ENCODE measurements at places on chromosomes 2 and 18. TPM values are rescaled to one million over a fixed set of nuclear protein-coding genes. Genes with fewer than 3 reads are reported as not detected.

The HES6 gene
- total RNA-seq = 13.9 TPM

The DIPK1C gene
- total RNA-seq = not detected

The ANKRD36B gene
- 3.8 TPM for total RNA-seq

The COL6A3 gene
- total RNA-seq = 0.09 TPM

The ABCG8 gene
- total RNA-seq = not detected

The INHA gene
- total RNA-seq = 0.51 TPM

The ANKRD44 gene
- total RNA-seq = 2.5 TPM

The PHLPP1 gene
- 5.6 TPM for total RNA-seq

The TRABD2A gene
- total RNA-seq = 10.1 TPM

The SCYGR4 gene
- not detected for total RNA-seq

The TCF23 gene
- total RNA-seq = not detected

The SGPP2 gene
- 0.33 TPM for total RNA-seq

The SCN3A gene
- total RNA-seq = not detected

The ID2 gene
- 116 TPM for total RNA-seq

The C1QL2 gene
- total RNA-seq = 0.09 TPM

Data from A549 treated with RU486 at 1 μM for 4 hours (cell line).